ENCODE measurements at places on chromosomes 2 and 18. TPM values are rescaled to one million over a fixed set of nuclear protein-coding genes. Genes with fewer than 3 reads are reported as not detected.

Gene ZAP70
- 2.0 TPM for polyA plus RNA-seq

Gene CENPA
- polyA plus RNA-seq = 29.0 TPM

Gene SNED1
- 58.3 TPM for polyA plus RNA-seq

Gene C2orf80
- polyA plus RNA-seq = not detected

Gene FBXO15
- 4.2 TPM for polyA plus RNA-seq

DNA sequence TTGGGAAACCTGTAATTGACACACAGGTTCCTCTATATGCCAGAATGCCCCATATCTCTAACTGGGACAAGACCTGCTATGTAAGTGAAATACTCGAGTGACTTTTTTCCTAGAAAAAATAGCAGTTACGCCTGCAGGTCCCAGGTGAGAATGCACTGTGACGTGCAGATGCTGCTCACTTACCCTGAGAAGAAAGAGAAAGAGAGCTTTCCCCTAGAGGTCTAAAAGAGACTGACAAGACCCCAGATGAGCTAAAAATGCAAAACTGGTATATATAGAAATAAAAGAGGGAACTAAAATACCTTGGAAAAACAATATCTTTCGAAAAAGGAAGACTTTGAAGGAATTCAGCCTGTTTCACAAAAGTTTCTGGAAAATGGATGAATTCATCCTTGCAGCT, 383.0 kb upstream of the DCC start:
- DNase-seq = no peak

- DNase-seq = no peak
Measured at GRCh38 chr2:204180649-204181048, 244.1 kb downstream of the ICOS start.

DNA sequence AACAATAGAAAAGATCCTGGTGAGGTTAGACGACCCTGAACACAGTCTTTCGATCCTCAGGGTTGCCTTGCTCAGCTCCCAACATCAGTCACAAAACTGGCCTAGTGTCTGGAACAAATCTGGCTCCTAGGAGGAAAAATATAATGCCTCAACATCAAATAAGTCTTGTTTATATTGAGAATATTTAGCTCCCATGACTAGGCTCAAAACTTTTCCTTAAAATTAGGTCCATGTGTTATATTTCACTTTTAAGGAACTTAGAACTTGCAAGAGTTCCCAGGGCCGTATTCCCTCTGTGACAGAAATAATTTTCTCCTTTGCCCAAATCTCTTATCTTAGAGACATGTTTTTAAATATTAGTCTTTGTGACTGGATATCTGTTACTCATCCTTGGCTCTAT, 819.7 kb upstream of the ZEB2 start:
- DNase-seq = no peak

DNA sequence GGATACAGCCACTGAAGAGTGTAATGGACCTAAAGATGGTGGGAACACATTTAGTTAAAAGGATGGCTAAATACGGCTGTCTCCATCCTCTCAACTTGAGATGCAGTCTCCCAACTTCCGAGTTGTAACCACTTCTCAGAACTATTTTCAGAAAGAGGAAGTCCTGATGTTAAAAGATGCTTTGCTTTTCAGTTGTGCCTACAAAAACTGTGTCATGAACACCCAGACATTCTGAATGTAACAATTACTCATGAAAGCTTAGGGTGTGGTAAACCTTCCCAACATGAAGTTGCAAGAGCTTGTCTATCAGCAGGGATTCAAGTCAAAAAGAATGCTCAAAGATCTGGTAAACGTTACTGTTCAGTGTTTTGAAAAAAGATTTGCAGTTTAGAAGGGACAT, 147.9 kb downstream of the DOCK10 start:
- DNase-seq = no peak

DNA sequence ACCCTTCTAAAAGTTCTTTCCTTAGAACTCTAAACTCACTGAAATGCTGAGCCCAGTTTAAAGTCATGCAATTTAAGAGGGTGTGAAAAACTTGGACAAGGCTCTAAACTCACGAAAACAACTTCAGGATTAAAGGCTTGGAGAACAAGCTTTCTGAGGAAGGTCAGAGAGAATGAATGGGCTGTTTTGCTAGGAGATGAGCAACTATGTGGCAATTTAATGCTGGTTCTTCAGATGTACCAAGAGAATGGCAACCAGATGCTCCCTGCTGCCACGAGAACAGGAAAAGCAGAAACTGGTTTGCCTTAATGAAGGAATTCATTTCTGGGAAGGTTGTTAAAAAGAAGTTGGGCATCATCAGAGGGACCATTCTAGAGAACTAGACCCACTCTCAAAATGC, 77.8 kb upstream of the PMAIP1 start:
- DNase-seq = no peak

GRCh38 chr2:191910518-191910917, 63.6 kb upstream of the CAVIN2 start:
- no peak for DNase-seq

GRCh38 chr2:179455172-179455524, 190.5 kb upstream of the SESTD1 start:
- no peak for DNase-seq

- no peak for DNase-seq
Measured at GRCh38 chr2:18009891-18010290, 131.4 kb downstream of the KCNS3 start.

DNA sequence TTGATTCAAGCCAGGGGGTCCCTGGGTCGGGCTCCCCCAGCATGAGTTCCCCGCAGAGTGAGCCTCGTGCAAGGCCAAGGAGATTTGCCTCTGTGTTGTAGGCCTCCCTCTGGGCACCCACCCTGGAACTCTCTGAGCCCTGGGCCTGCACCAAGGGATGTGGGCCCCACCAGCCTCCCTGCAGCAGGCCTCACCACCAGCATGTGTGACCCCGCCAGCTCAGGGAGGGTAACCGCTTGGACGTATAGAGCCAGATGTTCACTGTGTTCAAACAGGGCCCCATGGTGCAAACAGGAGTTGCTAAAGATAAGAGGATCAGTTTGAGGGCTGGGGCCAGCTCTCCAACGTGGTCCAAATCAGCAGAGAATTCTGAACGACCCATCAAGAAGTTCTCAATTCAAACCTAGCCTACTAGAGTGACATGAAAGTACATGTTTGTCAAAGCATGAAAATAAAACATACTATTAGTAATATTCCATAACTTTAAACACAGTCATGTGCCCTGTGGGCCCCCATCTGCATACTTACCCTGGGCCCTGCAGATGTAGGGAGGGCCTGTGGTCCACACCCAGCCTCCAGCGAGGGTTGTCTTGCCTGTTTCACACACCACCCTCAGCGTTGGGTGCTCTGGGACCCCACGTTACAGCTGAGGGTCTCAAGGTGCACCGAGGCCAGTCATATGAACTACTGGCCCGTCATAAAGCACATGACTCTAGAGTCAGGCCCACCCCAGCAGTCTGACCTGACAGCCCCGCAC, 5.5 kb upstream of the TUBB6 start:
- DNase-seq = no peak

GRCh38 chr18:46013484-46014189, 46.5 kb upstream of the EPG5 start:
- no peak for DNase-seq

- DNase-seq = no peak
Measured at GRCh38 chr2:168650781-168651180, 151.7 kb upstream of the NOSTRIN start.

- peak; percentile 56 for DNase-seq
Measured at GRCh38 chr2:19955544-19956422, 34.1 kb downstream of the WDR35 start.

- DNase-seq = no peak
Measured at GRCh38 chr2:236608188-236608525, 38.5 kb downstream of the ACKR3 start.

DNA sequence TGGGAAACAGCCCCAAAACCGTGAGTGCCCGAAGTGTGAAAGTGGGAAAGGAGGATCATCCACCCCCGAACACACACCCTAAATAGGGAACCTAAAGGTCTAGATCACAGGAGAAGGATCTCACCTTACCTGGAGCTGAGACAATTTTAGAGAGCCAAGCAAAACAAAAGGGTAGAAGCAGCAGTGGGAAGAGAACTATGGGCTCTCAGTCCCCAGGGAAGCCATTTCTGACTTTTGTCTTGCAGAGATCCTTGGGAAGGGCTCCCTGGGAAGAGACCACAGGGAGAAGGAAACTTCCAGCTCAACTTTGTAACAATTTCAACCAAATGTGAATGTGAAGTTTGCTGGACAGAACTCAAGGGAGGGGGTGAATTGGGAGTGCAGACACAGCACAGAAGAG, 110.6 kb downstream of the WDPCP start:
- no peak for DNase-seq

GRCh38 chr18:54209471-54210180, 14.8 kb downstream of the MBD2 start:
- DNase-seq = no peak

DNA sequence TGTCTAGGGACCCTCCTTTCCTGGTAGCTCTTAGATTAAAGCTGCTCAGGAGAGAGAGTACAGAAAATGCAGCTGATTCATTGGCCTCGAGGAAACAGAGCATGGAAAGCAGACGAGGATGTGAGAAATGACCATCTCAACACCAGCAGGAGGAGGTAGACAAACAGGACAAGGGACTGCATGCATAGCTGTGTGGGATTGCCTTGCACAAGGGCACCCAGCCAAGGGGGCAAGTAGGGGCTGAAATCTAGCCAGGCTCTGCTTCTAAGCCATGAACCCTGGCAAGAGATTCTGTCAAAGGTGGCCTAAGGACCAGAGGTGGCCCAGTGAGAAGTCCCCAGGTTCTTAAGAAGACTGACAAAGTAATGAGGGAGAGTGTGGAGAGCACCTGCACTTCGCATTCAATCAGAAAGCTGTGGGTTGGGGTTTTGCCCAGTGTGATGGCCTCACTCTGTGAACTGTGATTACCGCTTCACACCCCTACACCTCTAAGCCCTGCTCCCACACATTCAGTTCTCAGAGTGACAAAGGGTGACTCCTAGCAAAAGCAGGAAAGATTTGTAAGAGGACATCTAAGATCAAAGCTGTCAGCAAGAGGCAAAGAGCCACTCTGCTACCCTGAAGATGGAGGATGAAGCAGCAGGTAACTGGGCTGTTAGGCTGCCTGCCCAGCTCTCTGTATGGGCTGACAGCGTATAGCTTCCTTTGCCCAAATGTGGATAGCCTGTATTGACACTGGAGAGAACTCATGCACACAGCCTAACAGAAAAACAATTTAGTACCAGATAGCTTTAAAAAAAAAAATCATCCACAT, 151.3 kb upstream of the PELI1 start:
- DNase-seq = no peak

DNA sequence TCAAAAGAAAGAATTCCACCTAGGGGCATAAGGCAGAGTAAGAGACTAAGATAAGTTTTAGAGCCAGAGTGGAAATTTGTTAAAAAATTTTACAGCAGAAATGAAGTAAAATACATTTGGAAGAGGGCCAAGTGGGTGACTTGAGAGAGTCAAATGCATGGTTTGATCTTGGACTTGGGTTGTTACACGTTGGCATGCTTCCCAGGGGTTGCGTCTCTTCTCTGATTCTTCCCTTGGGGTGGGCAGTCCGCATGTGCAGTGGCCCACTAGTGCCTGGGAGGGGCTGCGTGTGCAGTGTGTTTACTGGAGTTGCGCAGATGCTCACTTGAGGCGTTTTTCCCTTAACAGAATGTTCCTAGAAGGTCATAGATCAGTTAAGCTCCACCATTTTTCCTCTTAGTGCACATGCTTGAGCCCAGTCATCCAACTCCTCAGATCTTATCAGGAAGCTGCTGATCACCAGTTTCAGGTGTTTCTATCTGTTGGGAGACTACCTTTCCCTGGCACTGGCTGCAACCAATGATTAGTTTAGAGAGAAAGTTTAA, 13.1 kb downstream of the SEH1L start:
- DNase-seq = peak; percentile 38

DNA sequence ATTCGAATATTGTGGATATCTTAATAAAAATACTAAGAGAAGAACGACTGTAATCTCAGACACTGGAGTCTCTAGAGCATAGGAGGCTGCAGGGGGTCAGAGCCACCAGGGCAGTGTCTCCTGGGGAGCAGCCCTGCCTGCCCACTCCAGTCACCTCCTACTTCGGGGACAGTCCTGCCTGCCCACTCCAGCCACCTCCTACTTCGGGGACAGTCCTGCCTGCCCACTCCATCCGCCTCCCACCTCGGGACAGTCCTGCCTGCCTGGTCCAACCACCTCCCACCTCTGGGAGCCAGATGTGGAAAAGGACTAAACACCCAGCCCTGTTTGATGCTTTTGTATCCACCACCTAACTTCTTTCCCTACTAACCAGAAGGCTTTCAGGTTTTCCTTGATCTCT, 350.1 kb upstream of the SMIM21 start:
- DNase-seq = no peak

GRCh38 chr2:58700591-58700990, 459.5 kb upstream of the FANCL start:
- no peak for DNase-seq

GRCh38 chr2:14601156-14601770, 31.3 kb upstream of the LRATD1 start:
- DNase-seq = no peak

DNA sequence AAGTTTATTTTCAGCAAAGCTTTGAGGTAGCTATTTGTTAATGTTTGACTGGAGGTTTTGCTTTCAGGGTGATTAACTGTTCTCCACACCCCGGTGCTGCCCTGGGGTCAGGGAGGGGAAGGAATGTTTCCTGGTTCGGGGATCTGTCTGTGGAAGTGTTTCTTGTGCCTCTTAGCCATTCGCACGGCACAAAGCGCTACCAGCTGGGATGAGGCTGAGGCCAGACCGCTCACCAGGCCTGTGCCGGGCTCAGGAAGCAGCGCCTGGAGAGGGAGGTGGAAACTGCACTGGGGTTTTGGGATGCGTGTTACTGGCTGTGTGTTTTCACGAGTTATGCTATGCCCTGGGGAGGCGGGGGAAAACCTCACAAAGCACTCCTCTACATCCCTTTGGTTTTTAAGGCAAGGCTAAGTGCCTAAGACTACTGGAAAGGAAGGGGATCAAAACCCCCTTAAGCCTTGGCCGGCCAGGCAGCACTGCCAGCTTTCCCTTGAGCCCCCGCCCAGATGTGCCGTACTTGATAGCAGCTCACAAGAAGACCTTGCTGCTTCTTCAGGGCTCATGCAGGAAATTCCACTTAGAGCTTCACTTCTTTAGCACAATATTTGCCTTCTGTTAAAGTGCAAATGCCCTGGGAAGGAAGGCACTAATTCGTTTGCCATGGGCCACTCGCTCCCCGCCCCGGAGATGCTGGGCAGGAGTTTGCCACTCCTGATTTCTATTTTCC, 65.7 kb upstream of the CNGA3 start:
- no peak for DNase-seq

DNA sequence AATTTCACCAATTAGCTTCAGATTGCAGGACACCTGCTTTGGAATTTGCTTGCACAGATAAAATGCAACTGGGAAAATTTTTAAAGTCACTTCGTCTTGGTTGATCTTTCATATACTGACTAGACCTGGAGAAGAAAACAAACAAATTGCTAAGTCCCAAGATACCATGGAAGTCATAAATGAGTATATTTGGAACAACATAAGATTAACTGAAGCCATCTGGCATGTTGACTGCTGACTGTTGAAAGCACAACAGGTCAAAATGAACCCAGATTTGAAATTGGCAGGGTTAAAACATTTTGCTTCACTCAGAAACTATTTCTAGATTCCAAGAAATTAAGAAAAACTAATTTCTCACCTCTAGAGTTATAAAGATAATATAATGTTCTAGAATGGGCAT, 470.7 kb downstream of the LPIN1 start:
- DNase-seq = no peak
